ENCODE measurements at places on chromosomes 4 and X. TPM values are rescaled to one million over a fixed set of nuclear protein-coding genes. Genes with fewer than 3 reads are reported as not detected.

DIPK2B gene
- total RNA-seq = not detected

OTUD6A gene
- not detected for total RNA-seq

FGFBP1 gene
- 2.6 TPM for total RNA-seq

VSIG1 gene
- total RNA-seq = 0.40 TPM

SPANXD gene
- total RNA-seq = not detected

ASB9 gene
- total RNA-seq = 26.5 TPM

ANKRD50 gene
- 4.9 TPM for total RNA-seq

CPLX1 gene
- 0.64 TPM for total RNA-seq

CXorf49 gene
- not detected for total RNA-seq

TRPC3 gene
- 0.08 TPM for total RNA-seq

PABPC1L2A gene
- not detected for total RNA-seq

CORIN gene
- not detected for total RNA-seq

PCDH10 gene
- total RNA-seq = 0.11 TPM

ANTXR2 gene
- total RNA-seq = 3.2 TPM

CT45A3 gene
- total RNA-seq = 0.29 TPM

MAGEC3 gene
- not detected for total RNA-seq

ADH1A gene
- not detected for total RNA-seq

MAGED4 gene
- 8.0 TPM for total RNA-seq

NDST3 gene
- not detected for total RNA-seq

SLC7A11 gene
- total RNA-seq = 18.7 TPM

FAM184B gene
- total RNA-seq = 0.01 TPM

SPARCL1 gene
- total RNA-seq = not detected

TMEM144 gene
- 3.7 TPM for total RNA-seq

BMX gene
- total RNA-seq = not detected

STATH gene
- not detected for total RNA-seq

PABPC1L2B gene
- total RNA-seq = not detected

ABCG2 gene
- total RNA-seq = 18.6 TPM

RIBC1 gene
- total RNA-seq = 0.85 TPM

ARHGAP36 gene
- total RNA-seq = not detected

HTR2C gene
- total RNA-seq = not detected

HPGDS gene
- total RNA-seq = not detected

COL4A5 gene
- total RNA-seq = 10.3 TPM

TMSB15B gene
- total RNA-seq = 6.5 TPM

ZNF280C gene
- 2.4 TPM for total RNA-seq

ARAF gene
- total RNA-seq = 55.0 TPM

PASD1 gene
- not detected for total RNA-seq

All from A549 treated with AZD2906 at 1 μM for 4 hours (cell line).